ENCODE measurements at places on chromosomes 4 and X.
A peak's percentile ranks its signal among the peaks of the same experiment; 100 is the strongest.

DNA sequence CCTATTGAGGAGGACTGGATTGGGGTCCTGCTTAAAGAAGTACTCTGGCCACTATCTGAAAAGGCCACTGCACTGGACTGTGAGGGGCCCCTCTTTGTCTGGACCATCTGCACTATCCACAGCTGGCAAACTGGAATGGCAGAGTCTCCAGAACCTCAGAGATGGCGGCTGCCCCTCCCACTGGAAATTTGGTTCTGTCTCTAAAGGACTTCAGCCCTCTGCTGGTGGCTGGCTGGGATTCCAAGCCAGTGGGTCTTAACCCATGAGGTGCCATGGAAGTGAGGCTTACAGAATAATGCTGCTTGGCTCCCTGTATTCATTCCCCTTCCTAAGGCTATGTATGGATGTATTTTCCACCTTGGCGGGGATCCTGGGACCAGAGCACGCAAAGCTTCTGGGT, 41.6 kb upstream of the CYLC1 start:
- DNase-seq, result no peak

GRCh38 chr4:35216636-35217035, 1027.7 kb downstream of the ARAP2 start:
- no peak for DNase-seq

- no peak for DNase-seq
These were observed 67.8 kb downstream of the TAPT1 start for GRCh38 chr4:16158504-16158852.

- DNase-seq, result no peak
These were observed 91.5 kb downstream of the COX18 start for GRCh38 chr4:72977936-72978485.

GRCh38 chr4:5757091-5757490, 46.1 kb downstream of the EVC start:
- no peak for DNase-seq

DNA sequence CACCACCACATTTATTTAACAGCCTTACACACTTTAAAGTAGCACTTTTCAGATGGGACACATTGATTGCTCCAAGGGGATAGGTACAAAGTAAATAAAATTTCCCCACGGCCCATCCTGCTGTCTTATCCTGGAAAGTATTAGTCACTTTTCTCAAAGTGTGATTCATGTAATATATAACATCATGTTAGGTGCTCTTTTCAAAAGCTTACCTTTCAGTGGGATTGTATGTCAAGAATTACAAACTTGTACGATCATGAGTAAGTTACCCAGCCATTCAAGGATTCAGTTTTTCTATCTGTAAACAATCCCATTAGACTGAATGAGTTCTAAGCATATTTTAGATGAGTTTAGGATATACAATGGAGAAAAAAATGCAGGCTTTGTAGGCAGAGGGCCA, 876.6 kb upstream of the GRID2 start:
- DNase-seq, result no peak

DNA sequence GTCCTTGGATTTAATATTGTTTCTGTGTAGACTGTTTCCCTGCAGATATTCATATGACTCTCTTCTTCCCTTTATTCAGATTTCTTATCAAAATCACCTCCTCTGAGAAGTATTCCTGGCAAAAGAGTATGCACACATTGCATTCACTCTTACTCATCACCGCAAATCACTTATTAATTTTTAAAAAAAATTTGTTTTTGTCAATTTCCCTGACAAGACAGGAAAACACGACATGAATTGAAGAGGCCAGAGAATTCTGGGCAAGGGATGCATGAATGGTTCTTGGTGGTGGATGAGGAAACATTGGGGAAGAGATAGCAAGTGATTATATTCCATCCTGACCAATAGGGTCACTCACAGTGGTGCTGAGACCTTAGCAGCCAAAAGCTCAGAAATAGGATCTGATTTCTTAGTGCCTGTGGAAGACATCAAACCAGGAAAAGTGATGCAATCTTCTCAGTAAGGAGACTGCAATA, 522.5 kb upstream of the AGA start:
- DNase-seq, result no peak

- no peak for DNase-seq
These were observed 109.4 kb downstream of the STK32B start for GRCh38 chr4:5160668-5161067.

GRCh38 chrX:9188117-9188516, 154.2 kb upstream of the FAM9B start:
- DNase-seq, result no peak

DNA sequence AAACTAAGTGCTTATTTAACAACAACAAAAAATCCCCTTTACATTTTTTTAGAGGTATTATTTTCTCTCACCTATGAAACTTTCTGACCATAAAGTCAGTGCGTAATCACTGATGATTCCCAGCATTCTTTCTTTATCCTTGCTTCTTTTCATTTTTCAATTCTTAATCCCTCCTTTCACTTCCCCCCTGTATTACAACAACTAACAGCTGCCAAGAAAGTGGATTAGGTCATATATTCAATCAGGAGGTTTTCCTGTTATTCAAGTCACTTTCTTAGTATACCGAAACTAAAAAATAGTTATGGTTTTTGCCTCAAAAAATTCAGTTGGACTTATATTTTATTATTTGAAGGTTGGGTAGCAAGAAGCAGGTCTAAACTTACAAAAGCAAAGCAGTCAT, 2.1 kb upstream of the STAP1 start:
- no peak for DNase-seq

- no peak for DNase-seq
These were observed 8.2 kb downstream of the NKAP start for GRCh38 chrX:119935215-119935874.

- DNase-seq, result no peak
These were observed 33.1 kb upstream of the VCX3A start for GRCh38 chrX:6568031-6568430.

DNA sequence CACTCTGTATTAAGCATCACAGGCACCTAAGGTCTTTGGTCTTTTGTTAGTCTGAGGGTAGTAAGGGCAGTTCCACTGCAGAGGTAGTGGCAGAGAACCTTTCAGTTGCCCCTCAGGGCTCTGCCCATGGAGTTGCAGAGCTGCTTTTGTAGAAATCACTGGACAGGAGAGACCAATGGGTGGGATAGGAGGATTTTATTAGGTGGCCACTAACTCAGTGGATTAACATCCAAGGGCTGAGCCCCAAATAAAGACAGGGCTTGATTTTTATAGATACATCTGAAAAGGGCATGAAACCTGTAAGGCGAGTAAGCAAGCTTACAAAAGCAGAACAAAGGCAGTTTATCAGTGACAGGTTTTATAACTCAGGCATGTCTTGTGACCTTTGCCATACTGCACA, 1035.4 kb downstream of the SH3BGRL start:
- no peak for DNase-seq

DNA sequence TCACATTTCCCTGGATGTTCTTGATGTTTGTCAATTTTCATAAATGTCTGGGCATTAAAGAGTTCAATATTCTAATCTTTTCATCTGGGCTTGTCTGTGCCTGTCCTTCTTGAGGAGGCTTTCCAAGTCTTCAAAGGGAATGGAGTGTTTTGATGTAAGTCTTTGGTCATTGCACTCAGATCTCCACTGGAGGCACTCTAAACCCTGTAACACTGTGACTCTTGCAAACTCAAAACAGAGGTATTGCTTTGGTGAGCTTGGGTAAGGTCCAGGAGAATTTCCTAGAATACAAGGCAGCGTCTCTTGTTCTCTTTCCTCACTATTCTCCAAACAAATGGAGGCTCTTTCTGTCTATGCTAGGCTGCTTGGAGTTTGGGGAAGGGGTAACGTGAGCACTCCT, 1118.1 kb upstream of the PABPC4L start:
- DNase-seq, result no peak

GRCh38 chr4:164779811-164780216, 25.9 kb downstream of the SMIM31 start:
- peak; percentile 10 for DNase-seq

- no peak for DNase-seq
These were observed 368.1 kb upstream of the NOCT start for GRCh38 chr4:138647433-138647832.

DNA sequence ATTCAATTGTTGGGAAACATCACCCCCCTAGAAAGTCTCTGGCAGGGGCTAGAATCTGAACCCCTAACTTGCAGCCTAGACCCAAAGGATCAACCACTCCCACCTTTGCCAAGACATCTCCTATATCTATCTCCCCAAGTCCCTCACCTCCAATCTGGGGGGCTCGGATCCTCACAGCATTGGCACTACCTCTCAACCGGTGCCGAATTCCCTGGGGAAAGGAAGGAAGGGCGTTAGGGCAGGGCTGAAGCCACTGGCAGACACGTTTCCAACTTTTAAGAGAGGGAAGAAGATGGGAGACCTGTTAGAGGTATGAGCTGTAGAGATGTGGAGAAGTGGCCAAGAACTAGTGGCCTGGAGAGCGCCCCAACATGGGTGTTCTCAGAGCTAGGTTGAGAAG, 2.7 kb downstream of the TIMM17B start:
- no peak for DNase-seq

- no peak for DNase-seq
These were observed 34.6 kb downstream of the WDR1 start for GRCh38 chr4:10082047-10082446.

- no peak for DNase-seq
These were observed 121.8 kb downstream of the GPR143 start for GRCh38 chrX:9643807-9644206.

GRCh38 chr4:22417408-22417807, 98.5 kb downstream of the ADGRA3 start:
- no peak for DNase-seq

All from HFF-Myc (cell line).